ENCODE measurements at places on chromosomes 4 and X. TPM values are rescaled to one million over a fixed set of nuclear protein-coding genes. Genes with fewer than 3 reads are reported as not detected.

The PABPC1L2B gene
- not detected for total RNA-seq

The YIPF6 gene
- 35.6 TPM for total RNA-seq

GRCh38 chr4:114077610-114078009 is 98.2 kb upstream of the ARSJ start:
- DNase-seq = peak; percentile 86

The SPIN4 gene
- total RNA-seq = 1.3 TPM

GRCh38 chrX:132622130-132622529 is 133.3 kb upstream of the MBNL3 start:
- DNase-seq = peak; percentile 51

The METTL14 gene
- 18.8 TPM for total RNA-seq

DNA sequence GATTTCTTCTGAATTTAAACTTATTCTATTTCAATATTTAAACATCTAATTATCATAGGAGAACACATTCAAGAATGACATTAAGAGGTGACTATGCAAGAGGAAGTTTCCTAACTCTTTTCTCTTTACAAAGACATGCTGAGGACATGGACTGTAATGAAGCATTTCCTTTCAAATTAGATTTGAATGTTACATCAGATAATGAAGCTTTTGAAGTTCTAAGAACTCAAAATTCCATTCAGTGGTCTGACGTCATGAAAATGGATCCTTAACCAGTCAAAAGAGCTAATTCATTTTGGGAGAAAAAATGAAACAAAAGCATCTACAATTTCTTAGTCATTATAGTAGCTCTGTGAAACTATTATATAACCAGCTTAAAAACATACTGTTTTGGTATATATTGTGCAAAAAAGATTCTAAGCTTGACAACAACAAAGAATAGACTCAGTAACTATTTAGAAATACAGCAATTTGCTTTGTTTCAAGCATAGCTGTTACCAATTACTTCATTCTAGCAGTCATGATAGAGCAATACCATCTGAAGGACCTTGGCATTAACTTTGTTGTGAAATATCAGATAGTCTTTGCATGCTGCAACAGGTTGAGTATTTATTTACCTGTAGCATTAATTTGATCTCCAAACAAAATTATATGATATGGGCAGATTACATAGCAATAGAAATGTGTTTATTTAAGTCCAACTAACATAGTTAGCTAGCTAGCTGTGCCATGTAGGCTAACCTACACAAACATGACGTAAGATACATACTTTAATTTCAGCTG is 13.7 kb upstream of the DTHD1 start:
- peak; percentile 90 for DNase-seq

GRCh38 chrX:153685156-153685536 is 2.6 kb upstream of the SLC6A8 start:
- no peak for DNase-seq

- DNase-seq = no peak
Measured at GRCh38 chrX:63471004-63471403, 119.9 kb upstream of the SPIN4 start.

DNA sequence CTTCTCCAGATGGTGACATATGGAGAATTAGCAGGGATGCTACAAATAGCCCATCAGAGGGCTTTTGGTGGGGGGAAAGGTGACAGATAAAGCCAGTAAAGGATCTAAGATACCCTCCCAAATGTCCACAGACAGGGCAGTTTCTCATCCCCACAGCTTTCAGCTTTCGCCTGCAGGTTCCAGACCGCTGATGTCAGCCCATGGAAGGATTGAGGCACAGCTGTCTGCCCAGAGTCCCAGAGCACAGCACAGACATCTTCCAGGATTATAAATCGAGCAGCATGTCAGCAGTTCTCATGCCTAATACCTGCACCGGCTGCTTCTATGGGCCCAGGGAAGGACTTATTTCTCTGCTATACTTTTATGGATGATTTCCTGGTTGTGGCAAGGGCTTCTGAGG is 96.7 kb upstream of the MXRA5 start:
- no peak for DNase-seq

The SLC39A8 gene
- total RNA-seq = 4.5 TPM

- peak; percentile 31 for DNase-seq
Measured at GRCh38 chrX:97267396-97268181, 383.9 kb downstream of the RPA4 start.

GRCh38 chr4:37735578-37735977 is 49.4 kb upstream of the RELL1 start:
- DNase-seq = no peak

All from bronchial epithelial cell (primary cell).